ENCODE measurements at places on chromosomes 11 and 22.

DNA sequence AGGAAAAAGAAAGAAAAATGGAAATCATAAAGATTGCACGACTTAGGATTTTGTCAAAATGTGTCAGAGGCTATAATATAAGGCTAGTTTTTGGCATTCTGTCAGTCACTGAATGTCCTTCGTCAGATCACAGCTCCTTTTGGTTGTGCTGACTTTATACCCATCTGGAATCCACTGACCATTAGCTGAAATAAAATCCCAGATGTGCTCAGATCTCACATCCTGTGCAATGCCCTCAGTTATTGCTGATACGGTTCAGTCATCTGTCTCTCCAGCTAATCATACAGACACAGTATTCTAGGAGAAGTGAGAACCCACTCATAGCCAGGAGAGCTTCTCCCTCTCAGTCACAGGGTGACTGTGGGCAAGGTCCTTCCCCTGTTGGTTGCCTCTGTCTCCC lies 11.5 kb downstream of the CD44 start:
- no peak for DNase-seq

DNA sequence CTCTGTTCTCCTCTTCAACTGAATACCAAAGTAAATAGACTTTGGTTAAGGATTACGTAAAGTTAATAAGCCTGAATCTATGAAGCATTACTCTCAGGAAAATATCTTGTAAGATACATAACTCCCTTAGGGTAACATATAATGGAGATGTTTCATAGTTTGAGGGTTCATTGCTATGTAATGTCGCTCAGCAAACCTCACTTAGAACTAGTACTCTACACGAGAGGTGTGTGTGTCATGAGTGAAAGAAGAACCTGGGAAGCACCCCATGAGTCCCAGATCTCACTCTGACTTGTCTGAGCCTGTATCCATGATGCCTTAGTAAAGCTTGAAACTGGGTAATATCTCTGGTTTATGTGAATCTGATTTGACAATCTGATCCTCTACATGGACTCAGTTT lies 429.5 kb upstream of the ANO3 start:
- no peak for DNase-seq

DNA sequence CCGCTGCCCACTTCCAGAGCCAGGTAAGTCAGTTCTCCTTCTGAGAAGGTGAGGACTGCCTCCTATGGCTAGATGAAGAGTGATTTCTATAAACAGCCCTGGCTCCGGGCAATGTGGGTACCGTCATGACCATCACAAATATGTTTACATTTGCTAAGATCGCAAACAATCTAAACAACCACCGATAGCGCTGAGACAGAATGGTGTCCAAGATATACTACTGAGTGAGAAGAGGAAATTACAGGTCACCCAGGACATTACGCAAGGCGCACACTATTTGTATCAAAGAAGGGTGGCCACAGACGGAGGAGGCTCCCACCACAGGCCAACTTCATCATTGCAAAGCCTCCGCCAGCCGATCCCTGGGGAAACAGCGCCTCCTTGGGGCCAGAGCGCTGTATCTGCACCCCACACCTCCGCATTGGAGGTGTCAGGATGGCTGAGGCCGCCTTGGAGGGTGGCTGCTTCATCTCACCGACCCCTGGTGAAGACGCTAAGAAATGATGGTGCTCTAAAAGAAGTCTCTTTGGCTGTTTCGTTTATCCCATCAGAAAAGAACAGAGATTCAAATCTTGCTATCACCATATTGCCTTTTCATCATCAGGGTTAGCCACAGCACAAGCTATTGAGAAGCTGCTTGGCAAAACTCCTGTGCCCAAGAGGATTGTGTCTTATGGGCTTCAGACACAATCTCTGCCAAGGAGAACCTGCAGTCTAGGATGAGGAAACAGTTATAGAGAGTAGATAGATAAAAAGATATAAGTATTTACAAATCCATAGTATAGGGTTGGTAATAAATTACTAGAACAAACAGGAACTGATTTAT lies 12.3 kb upstream of the ASRGL1 start:
- peak; percentile 61 for DNase-seq

- DNase-seq = no peak
Measured at GRCh38 chr22:46573781-46574437, 36.5 kb upstream of the CELSR1 start.

GRCh38 chr11:120914601-120915000 lies 109.3 kb upstream of the TBCEL start:
- DNase-seq = no peak

DNA sequence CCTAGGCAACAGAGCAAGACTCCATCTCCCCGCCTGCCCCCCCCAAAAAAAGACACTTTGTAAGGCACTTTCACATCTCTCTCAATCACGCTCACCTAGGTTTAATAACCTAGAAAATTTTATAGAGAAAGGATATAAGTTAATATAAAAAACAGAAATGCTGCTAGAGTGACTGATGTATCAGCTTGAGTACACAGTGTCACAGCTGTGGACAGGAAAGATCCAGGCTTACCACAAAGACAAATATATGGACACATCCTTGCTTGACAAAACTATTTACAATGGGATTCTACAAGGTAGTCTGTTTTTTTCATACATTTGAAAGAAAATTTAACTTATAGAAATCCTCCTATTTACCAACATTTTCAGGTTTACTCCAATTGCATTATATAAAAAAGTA lies 96.7 kb downstream of the ABTB2 start:
- DNase-seq = no peak

GRCh38 chr11:71252269-71252769 lies at the start of gene SHANK2:
Gene SHANK2 (minus strand): TSS chr11:71252577. CDS start chr11:71147326, 105,251 bp downstream.
- DNase-seq = no peak

- no peak for DNase-seq
Measured at GRCh38 chr22:41508770-41509170, 35.5 kb downstream of the POLR3H start.

DNA sequence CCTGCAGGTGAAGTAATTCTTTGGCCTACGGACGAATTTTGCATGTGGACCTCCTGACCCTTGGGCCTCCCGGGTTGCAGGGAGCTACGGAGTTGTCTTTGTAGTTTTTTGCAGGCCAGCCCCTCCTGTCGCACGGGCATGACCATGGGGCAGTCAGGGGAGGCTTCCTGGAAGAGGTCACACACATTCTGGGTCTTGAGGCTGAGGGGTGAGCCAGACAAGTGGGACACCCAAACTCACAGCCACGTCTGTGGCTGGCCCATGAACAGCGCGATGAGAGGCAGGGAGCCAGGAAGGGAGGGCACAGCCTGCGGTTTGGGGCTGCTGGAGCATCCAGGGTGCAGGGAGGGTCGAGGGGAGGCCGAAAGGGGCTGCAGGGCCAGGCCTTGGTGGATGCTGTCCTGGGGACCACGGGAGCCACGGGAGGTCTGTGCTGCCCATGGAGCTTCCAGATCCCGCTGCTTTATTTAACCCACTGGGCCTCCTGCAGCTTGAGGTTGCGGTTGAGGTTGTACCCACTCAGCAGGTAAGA lies 78.9 kb downstream of the FBLN1 start:
- DNase-seq = no peak

- peak; percentile 6 for DNase-seq
Measured at GRCh38 chr11:7688238-7688826, 15.0 kb upstream of the CYB5R2 start.

DNA sequence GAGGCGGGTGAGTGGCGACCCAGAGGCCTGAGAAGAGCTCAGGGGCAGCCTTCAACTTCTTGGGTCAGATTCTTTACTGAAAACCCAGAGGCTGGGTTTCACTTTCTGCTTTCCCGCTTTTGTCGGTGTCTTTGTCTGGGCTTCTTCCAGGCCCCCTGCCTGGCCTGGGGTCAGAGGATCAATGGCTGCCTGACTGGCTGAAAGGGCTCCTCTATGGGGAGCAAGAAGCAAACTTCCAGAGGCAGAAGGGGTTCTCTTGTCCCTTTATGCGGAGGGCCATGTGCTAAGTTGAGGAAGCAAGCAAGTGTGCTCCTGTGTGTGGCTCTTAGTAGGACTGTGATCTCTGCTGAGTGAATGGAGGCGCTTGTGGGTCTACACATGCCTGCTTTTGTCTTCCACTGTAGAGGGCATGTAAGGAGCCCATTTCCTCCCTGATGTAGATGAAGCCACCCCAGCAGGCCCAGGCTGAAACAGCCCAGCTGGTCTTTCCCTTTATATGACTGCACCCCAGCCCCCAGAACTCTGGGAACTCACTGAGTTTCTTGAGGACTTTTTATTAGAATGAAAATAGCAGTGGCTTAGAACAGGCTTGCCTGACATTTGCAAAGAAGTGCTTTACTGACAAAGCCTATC lies 1.0 kb upstream of the PKNOX2 start:
- DNase-seq = no peak

DNA sequence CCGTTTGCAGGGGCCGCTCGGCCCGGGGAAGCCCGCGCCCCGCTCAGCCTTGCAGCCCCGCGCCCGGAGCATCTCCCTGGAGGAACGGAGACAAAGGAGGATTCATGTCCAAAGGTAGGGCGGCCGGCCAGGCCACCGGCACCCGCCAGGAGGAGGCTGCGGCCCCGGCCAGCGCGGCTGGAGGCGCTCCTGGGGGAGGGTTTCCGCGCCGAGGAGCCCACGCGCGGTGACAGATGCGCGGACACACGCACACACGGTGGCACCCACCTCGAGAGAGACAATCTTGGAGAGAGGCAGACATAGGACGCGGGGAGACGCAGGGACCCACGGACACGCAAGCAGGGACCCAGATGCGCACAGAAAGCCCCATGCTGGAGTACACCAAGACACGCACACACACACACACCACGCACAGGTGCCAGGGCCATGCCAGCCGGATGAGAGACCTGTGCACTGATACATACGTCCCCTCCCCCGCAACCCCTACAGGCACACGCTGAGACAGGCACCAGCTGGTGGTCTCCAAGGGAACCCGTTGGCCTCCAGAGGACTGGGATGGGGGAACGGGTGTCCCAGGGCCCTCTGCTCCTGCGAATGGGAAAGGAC lies 7.8 kb downstream of the SEPTIN3 start:
- DNase-seq = no peak

DNA sequence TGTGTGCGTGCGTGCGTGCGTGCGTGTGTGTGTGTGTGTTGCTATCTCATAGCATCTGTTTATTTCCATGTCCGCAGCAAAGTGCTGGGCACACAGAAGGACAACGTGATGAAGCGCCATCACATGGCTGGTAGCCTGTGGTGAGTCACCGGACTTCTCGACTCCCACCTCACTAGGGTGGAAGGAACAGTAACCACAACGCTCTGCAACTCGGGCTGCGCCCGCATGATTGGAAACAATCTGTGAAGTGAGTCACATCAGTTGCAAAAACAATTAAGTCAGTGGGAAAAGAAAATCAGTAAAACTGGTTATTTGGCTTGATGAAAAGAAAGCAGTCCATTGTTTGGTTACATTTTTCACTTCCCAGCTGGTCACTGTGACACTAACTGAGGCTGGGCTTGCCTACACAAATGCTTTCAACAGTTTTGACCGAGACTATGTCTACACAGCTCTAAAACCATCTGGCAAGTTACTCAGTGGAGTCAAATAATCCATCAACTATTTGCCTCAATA lies 437.3 kb upstream of the CADM1 start:
- no peak for DNase-seq

GRCh38 chr22:47556473-47556872 lies 794.0 kb downstream of the TBC1D22A start:
- DNase-seq = no peak

GRCh38 chr22:29041408-29041807 lies 20.2 kb downstream of the C22orf31 start:
- DNase-seq = no peak

DNA sequence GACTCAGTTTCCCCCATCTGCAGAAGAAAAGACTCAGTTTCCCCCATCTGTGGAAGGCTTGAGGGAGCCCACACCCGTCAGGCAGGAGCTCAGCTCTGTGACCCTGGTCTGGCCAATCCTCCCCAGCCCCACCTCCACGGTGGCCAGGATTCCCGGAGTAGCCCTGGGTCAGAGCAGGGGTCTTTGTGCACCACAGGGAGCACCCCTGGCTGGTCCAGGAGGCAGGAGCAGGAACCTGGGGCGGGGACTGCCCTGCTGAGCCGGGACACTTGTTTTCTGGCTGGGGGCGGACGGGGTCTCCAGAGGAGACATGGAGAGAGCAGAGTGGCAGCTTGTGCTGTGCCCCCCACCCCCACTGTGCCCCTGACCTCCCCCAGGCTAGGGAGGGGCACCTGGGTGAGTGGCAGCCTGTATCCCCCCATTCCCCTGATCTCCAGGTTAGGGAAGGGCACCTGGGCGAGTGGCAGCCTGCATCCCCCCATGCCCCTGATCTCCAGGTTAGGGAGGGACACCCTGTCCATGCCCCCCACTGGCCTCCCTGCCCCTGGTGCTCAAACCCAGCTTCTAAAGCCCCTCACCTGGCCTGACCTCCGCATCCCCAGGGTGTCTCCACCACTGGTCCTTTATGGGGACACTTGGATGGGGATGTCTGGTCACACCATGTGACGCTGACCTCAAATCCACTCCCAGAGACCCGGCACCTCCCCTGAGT lies 18.8 kb downstream of the IL17REL start:
- DNase-seq = no peak

DNA sequence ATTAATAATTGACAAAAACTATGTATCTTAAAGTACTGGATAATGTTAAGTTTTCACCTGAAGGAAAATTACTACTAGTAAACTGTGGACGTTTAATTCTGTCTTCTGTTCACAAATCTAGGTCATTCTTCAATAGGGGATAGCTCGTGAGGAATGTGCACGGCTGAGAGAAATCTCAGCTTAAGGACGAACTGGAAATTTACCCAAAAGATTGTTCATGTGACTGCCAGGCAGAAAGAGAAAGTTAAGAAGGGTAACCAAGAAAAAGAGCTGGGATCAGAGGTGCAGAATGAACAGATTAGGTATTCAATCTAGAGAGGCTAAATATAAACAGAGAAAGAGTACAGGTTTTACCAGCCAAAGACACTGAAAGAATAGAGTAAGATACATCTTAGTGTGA lies 245.3 kb downstream of the CASP12 start:
- no peak for DNase-seq

- DNase-seq = no peak
Measured at GRCh38 chr11:37560346-37560745, 962.3 kb upstream of the RAG2 start.

GRCh38 chr11:74683279-74683871 lies 47.9 kb downstream of the CHRDL2 start:
- no peak for DNase-seq

DNA sequence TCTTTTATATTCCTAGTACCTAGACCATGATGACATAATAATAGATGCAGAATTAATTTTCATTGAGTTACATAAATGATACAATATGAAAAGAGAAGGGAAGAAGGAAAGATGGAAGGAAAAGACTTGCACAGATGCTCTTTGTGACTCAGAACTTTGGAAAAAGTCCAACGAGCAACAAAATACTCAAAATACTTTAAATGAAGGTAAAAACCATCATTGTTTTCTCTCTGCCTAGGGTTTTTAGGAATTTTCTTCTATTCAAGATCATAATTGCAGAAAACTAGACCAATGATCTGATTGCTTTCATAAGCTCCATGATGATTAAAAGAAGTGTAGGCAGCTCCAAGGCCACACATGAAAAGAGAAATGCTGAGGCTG lies 276.9 kb downstream of the KIRREL3 start:
- DNase-seq = no peak

- DNase-seq = no peak
Measured at GRCh38 chr22:17808693-17809403, 34.6 kb upstream of the BID start.

GRCh38 chr11:68117853-68118470 lies 3.2 kb downstream of the CHKA start:
- DNase-seq = no peak

All from hematopoietic multipotent progenitor cell treated with erythropoietin and hydrocortisone succinate and interleukin-3 and kit ligand, for 8 days (in vitro differentiated cells).